Stimulated activated CD8-positive, alpha-beta memory T cell treated with anti-CD3 and anti-CD28 coated beads, Interleukin-7, amount 100 ng/mL, for 4 hours (primary cell): ENCODE measurements at places on chromosomes 4 and X.

- DNase-seq: no peak
These were observed 5.0 kb upstream of the SDAD1 start for GRCh38 chr4:75995727-75996126.

- DNase-seq: no peak
These were observed 106.8 kb downstream of the STOX2 start for GRCh38 chr4:184011826-184012380.

DNA sequence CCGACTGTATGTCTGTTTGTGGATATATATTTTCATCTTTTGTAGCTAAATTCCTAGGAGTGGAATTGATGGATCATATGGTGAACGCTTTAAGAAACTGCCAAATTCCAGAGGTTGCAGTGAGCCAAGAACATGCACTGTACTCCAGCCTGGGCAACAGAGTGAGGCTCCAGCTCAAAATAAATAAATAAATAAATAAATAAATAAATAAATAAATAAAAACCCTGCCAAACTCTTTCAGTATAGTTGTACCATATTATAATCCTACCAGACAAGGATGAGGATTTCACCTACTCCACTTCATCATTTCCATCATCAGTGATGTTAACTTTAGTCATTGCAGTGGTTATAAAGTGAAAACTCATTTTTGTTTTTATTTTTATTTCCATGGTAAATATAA, 325.1 kb upstream of the ANXA10 start:
- no peak for DNase-seq

GRCh38 chrX:23901060-23901459, 6.7 kb downstream of the APOO start:
- no peak for DNase-seq

- DNase-seq: no peak
These were observed 58.6 kb upstream of the DCTD start for GRCh38 chr4:182975806-182976205.

GRCh38 chr4:110156442-110156841, 42.0 kb downstream of the ELOVL6 start:
- no peak for DNase-seq

GRCh38 chr4:38620065-38620464, 43.9 kb upstream of the KLF3 start:
- no peak for DNase-seq

- DNase-seq: no peak
These were observed 31.6 kb downstream of the CDKL5 start for GRCh38 chrX:18457000-18457399.

GRCh38 chr4:27066591-27066990, 205.9 kb downstream of the STIM2 start:
- DNase-seq: no peak

GRCh38 chr4:79255793-79256192, 70.1 kb downstream of the NAA11 start:
- DNase-seq: no peak

- DNase-seq: no peak
These were observed 40.5 kb downstream of the AFF2 start for GRCh38 chrX:148540671-148541583.

DNA sequence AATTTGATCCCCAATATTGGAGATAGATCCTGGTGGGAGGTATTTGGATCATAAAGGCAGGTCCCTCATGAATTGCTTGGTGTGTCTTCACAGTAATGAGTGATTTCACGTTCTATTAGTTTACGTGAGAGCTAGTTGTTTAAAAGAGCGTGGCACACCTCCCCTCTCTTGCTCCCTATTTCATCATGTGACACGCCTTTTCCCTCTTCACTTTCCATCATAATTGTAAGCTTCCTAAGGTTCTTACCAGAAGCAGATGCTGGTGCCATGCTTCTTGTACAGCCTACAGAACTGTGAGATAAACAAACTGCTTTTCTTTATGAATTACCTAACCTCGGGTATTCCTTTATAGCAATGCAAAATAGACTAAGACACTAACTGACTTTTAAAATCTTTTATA, 34.0 kb upstream of the FMR1 start:
- no peak for DNase-seq

DNA sequence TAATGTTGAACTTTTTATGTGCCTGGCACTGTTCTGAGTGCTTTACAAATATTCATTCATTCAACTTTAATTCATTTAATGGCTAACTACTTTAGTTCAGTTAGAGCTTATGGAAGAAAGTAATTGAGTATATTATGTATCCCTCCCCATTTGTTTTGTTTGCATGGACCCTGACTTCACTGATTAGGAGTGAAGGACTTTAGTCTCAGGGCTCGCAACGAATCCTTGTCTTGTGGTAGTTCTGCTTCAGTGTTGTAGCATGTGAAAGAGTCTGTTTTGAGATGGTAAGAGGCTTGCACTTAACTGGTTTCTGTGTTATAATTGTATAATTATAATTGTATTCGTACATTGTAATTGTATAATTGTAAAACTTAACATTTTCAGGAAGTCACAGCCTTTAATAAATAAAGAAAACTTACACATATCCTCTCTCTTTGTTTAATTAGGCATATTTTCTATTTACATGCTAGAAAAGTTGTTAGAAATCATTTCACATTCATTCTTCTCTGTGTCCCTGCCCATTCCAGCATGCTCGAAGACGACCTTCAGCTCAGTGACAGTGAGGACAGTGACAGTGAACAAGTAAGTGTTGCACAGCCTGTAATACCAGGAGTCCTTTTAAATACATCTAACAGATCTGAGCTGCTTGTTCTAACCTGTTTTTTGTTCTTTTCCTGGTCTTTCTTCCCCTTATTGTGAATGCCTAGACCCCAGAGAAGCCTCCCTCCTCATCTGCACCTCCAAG, 115.1 kb downstream of the KLHL8 start:
- DNase-seq: no peak

- DNase-seq: no peak
These were observed at the start of gene RIPPLY1 for GRCh38 chrX:106903291-106903824. RIPPLY1 (minus strand) TSS chrX:106903341; CDS start chrX:106903287, 54 bp downstream.

DNA sequence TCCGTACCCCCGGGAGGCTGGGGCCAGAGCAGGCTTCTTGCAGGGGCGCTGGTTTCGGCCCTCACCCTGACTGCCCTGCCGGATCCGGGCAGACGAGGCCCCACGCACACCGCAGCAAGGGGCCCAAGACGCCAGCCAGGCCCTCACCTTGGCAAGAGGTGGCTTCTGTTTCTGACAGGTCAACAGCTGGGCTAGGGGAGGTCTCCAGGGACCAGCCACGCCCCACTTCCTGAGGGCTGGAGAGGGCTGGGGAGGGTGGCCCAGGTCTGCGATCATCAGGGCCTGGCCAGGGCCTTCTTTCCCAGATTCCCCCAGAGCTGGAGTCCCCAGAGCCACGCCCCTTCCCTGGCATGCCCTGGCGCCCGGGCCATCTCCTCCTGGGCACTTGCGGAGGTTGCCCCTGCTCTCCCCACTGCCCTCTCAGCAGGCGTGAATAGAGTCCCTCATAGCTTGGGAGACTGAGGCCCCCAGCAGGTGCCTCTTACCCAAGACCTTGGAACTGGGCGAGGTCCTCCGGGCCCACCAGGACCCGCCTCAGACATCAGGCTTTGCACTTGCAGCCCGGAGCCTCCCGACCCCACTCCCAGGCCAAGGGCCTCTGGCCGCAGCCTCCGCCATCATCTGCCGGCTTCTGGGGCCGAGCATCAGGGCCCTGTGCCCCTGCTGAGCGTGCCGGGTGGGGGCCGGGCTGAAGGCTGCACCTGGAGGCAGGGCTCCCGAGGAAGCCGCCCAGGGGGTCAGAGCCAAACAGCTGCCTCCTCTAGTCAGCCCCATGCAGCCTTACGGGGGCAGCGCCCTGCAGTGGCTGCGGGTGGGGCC, 6.3 kb upstream of the FGFR3 start:
- DNase-seq: no peak

- no peak for DNase-seq
These were observed 8.4 kb upstream of the PRDM8 start for GRCh38 chr4:80188801-80189458.

- DNase-seq: no peak
These were observed 241.7 kb downstream of the SNCA start for GRCh38 chr4:89595125-89595789.

- no peak for DNase-seq
These were observed 121.1 kb downstream of the SPATA18 start for GRCh38 chr4:52172166-52172565.

GRCh38 chr4:77861495-77861894, 1.1 kb upstream of the MRPL1 start:
- no peak for DNase-seq

- no peak for DNase-seq
These were observed 8.7 kb downstream of the ATP5ME start for GRCh38 chr4:665381-665750.

DNA sequence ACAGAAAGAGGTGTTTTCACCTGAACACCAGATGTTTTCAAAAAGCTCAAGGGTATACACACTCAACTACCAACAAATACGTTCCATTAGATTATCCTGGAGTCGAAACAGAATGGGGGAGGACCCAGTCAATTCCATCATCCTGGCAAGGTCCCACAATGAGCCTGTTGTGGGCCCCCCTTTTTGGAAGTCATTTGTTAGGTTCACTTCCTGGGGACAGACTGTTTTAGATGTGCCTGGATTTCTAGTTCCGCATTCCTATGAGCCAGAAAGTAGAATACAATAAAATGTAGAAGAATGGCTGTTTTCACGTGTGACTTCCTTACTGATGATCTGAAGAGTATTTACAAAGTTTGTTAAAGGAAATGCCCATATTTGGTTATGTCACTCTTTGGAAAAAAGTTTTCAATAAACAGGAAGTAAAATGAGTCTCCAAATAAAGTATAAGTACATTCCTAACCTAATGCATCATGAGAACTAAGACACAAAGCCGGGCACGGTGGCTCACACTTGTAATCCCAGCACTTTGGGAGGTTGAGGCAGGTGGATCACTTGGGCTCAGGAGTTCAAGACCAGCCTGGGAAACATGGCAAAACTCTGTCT, 192.5 kb downstream of the MAML3 start:
- DNase-seq: no peak
